Stimulated activated CD4-positive, alpha-beta T cell treated with anti-CD3 and anti-CD28 coated beads, Interleukin-2, amount 100 ng/mL, for 48 hours (primary cell): ENCODE measurements at places on chromosomes 3 and 15.

DNA sequence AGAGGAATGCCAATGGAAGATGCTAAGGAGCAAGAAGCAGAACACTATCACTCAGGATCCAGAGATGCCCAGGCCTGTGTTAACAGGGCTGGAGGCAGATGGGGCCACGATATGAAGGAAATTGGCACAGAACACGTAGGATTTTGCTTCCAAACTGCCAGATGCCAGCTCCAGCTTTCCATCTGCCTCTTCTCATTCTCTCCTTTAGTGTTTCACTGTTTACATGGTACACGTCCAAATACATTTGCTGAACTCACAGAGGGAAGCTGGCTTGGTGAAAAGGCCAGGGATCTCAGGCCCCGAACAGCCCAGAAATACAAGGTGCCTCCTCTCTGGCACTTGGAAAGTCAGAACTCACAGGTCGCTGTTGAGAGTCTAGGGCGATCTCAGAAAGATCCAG is 187.0 kb downstream of the NTRK3 start:
- DNase-seq: no peak

GRCh38 chr3:52088445-52089367 is 32.3 kb upstream of the DUSP7 start:
- no peak for DNase-seq

- DNase-seq: no peak
Observed at GRCh38 chr15:65088643-65089021, 12.1 kb downstream of the KBTBD13 start.

- no peak for DNase-seq
Observed at GRCh38 chr3:2921903-2922302, 188.3 kb downstream of the IL5RA start.

DNA sequence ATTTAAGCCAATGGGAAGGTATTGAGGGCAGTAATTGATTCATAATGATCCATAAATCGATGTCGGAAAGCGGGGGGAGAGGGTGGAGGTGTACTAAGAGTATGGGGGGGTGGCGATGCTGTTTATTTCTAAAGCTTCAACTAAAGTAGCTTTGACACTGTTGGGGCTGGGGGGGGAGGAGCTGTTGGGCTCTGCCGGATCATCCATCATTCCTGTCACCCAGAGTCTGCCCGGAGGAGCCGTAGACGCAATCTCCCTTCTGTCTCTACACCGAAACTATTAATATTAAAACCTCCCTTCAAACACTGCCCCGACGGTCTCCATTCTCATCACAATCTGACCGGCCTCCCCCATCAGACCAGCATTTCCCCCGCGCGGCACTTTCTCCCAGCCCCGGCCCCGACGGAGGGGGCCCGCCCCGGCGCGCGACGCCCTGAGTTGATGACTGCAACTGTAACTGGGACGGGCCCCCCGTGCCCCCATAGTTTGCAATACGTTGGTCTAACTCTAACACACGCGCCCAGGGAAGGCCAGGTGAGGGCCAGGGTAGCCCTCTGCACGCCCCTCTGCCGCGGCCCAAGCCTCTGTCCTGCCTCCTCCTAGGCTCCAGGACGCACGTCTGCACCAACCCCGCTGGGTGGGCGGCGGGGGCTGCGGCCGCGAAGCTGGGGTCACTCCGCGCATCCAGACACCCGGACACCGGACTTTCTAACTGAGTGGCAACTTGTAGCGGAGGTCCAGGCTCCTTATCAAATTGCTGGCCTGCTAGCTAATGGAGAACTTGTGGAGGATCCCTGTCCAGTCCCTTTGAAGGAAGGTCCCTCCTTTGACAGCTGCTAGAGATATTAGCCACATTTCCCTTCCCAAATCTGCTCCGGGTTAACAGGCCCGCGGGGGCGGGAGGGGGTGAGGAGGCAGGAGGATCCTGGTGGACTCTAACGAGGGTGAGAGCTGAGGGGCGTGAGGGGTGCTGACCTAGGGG is 212.0 kb downstream of the MEIS2 start:
- no peak for DNase-seq

DNA sequence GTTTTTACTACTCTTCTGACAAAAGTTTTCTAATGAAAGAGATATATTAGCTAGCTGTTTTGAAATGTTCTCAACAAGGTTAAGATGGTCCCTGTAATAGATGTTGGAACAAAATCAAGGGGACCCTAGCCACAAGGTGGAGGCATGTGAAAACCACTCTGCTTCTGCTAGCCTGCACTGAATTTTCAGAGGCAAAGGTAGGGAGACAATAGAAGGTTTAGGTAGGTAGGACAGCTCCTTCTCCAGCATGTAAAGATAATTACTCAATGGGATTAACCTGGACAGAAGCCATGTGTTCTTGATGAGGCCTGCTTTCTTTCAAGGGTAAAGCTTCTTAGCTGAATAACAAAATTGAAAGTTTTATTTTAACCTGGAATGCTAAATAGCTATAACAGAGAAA is 333.5 kb downstream of the LSAMP start:
- DNase-seq: no peak
